ENCODE measurements at places on chromosomes 2 and 18.

DNA sequence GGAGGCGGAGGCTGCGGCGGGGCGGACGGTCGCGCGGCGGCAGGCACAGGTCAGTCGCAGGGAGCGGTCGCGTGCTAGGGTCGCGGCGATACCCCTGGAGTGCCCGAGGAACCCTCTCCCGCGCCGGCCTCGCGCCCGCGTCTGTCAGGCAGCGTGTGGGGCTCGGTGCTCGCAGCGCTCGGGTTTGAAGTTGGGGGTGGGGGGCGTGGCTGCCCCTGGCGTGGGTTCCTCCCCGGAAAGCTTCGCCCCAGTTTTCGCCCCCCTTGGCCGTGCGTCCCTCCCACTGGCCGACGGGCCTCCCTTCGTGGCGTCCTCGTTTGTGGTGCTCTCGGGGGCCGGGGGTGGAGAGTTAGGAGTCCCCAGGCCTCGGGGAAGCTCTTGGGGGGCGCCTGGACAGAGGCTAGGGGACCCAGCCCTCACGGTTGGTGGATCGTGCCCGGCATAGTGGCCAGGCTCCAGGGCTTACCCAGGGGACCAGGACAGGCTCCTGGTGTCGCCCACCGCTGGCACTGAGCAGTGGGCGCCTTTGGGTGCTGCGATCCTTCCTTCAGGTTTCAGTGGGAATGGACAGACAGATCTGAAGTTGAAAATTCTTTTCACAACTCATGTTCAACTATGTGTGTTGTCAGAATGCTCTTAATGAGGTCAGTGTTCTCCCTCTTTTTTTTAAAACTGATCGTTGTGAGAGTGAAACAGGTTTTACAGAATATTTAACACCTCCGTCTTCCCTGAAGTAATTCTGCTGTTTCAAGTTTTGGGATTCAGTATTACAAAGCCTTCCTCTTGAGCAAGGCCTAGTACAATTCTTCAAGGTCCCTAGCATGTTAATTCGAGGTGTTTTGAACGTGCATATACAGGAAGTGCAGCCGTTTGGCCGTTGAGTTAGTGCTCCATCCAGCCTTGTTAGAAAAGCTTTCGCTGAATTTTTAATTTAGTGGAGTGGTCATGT, 604 bp downstream of the RALBP1 start:
- peak; percentile 55 for DNase-seq

- no peak for DNase-seq
These were observed 191.9 kb upstream of the SALL3 start for GRCh38 chr18:78787751-78788150.

DNA sequence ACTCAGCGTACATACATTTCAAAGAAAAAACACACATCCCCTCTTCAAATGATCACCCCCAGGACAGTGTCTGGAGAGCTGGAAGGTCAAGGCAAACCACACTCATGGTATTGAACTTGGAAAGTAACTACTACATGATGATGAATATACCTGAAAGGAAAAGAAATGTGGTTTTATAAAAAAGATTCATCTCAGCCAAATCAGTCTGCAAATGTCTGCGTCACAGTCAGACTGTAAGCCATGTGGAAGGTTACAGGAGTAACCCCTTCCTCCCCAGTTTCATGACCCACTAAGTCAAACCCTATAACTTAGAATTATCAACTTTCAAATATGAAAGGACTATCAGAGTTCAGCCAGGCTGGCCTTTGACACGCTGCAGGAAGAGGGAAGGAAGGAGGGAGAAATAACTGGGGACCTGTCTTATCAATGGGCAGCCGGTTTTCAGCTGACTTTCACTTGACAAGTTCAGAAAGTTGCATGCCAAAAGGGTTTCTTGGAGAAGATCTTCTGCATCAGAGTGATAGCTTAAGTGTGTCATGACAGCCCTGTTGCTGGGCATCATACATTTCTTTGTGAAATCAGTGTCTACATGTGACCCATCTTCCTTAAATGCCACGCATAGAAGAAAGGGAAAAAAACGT, 7.0 kb upstream of the BMP10 start:
- peak; percentile 5 for DNase-seq

DNA sequence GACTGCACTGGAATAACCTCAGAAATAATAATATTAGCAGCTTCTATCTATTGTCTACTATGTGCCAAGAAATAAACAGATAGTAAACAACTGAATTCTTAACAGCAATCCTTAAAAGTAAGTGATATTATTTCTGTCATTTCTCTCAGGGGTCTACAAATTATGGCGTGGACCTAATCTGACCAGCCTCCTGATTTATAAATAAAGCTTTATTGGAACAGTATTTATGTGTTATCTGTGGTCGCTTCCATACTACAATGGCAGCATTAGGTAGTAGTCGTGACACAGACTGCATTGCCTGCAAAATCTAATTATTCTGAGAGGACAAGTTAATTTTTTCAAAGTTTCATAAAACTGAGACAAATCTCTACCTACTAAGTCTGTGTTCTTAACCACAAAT, 49.0 kb downstream of the SLC16A14 start:
- DNase-seq: no peak

DNA sequence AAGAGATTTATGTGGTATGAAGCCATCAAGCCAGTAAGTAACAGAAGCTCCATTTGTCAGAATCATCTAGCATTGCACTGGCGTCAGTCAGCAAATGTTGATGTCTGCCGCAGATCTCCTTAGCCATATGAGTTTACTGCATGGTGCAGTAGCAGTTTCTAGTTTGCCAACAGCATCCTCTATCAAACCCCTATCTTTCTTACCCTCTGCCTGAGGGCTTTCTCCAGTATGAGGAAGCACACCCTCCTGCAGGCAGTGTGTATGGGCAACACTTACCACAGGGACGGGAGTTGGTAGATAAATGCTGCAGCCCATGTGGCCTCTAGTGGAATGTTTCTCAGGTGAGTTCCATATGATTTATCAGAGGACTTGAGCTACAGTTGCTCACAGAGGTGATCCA, 63.7 kb downstream of the EFEMP1 start:
- no peak for DNase-seq

- DNase-seq: no peak
These were observed 11.6 kb upstream of the IER3IP1 start for GRCh38 chr18:47187721-47188120.

GRCh38 chr2:105925390-105925789, 180.7 kb downstream of the NCK2 start:
- DNase-seq: no peak

DNA sequence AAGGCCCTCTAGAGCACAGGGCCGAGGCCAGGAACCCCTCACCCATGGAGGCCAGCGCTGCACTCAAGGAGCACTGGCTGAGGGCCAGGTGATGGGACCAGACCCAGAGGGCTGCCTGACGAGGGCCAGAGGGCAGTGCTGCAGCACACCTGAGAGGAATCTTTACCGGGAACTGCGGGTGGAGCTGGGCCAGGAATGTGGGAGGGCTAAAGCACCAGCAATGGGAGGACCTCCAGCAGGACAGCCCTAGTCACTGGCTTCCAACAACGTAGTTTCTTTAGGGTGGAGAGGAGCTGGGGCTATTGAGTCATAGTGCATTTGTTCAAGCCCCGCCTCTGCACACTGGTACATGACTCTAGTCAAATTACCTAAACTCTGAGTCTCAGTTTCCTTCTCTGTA, 143.4 kb downstream of the TMEM17 start:
- no peak for DNase-seq

- DNase-seq: no peak
These were observed 244.1 kb upstream of the TNP1 start for GRCh38 chr2:217103752-217104545.

DNA sequence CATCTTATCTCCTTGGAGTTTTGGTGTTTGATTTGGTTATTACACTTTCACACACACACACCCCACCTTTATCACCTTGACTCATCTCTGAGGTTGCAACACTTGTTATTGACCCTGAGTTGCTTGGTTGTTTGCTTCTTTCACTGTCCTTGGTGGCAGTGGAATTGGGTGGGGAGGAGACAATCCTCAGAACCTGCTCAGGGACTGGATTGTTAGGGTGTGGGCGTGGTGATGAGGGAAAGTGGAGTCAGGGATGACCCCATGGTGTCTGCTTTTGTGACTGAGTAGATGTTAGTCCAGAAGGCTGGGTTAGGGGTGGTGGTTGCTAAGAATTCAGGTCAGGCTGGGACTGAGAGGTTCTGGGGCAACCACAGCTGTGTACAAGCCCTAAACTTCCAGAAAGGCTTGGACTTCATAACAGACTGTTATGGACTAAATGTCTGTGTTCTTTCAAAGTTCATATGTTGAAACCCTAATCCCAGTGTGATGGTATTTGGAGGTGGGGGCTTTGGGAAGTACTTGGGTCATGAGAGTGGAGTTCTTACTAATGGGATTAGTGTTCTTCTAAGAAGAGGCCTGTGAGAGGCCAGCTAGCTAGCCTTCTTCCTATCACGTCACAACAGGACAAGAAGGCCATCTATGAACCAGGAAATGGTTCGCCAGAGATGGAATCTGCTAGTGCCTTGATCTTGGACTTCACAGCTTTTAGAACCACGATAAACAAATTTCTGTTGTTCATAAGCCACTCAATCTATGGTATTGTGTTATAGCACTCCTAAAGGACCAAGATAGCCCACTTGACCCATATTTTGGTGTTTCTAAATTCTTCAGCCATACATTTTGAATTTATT, 3.4 kb upstream of the DIS3L2 start:
- no peak for DNase-seq

GRCh38 chr2:207255565-207256470, 90.1 kb upstream of the KLF7 start:
- no peak for DNase-seq

DNA sequence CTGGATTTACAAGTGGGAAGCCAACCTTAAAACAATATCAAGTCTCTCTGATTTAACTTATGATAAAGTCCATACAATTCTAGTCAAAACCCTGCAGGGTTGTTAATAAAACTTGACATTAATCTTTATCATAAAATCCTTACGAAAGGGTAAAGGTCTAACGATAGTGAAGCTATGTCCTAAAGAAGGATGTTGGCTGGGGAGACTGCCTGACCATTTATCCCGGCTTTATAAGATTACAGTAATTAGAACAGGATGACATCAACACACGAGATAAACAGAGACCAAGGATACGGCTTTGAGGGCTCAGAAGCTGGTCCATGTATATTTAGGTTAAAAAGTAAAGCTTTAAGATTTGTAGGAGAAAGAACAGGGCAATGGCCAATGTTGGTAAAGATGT, 189.0 kb upstream of the COPS8 start:
- DNase-seq: no peak

GRCh38 chr2:34105006-34105767, 506.1 kb upstream of the FAM98A start:
- DNase-seq: no peak

- DNase-seq: no peak
These were observed 79.6 kb downstream of the ADD2 start for GRCh38 chr2:70688427-70688826.

- no peak for DNase-seq
These were observed 456.2 kb downstream of the PARD3B start for GRCh38 chr2:205001300-205001966.

- no peak for DNase-seq
These were observed 292.8 kb downstream of the INSIG2 start for GRCh38 chr2:118380915-118381653.

DNA sequence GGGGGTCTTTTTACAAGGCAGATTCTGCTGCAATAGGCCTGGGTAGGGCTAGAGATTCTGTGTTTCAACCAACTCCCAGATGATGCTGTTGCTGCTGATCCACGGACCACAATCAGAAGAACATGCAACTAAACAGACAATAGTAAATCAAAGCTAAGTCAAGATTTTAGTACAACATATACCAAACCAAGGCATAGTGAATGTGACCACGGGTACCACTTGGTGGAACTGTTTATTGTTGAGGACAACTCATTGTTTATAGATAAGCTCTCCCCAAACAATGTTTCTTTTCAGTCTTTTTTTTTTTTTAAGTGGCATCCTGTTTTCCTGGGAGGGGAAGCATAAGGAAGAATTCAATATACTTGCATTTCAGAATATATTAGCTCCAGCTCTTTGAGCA, 36.0 kb upstream of the DARS1 start:
- no peak for DNase-seq

- DNase-seq: no peak
These were observed 262.2 kb downstream of the PHLPP1 start for GRCh38 chr18:62977512-62977911.

GRCh38 chr2:173462892-173463840, 108.5 kb downstream of the CDCA7 start:
- DNase-seq: no peak

- DNase-seq: no peak
These were observed 101.3 kb downstream of the LYPD1 start for GRCh38 chr2:132568656-132569055.

GRCh38 chr2:45194596-45194995, 185.3 kb upstream of the SIX2 start:
- DNase-seq: no peak

GRCh38 chr18:54928236-54928635, 31.0 kb downstream of the CCDC68 start:
- no peak for DNase-seq

DNA sequence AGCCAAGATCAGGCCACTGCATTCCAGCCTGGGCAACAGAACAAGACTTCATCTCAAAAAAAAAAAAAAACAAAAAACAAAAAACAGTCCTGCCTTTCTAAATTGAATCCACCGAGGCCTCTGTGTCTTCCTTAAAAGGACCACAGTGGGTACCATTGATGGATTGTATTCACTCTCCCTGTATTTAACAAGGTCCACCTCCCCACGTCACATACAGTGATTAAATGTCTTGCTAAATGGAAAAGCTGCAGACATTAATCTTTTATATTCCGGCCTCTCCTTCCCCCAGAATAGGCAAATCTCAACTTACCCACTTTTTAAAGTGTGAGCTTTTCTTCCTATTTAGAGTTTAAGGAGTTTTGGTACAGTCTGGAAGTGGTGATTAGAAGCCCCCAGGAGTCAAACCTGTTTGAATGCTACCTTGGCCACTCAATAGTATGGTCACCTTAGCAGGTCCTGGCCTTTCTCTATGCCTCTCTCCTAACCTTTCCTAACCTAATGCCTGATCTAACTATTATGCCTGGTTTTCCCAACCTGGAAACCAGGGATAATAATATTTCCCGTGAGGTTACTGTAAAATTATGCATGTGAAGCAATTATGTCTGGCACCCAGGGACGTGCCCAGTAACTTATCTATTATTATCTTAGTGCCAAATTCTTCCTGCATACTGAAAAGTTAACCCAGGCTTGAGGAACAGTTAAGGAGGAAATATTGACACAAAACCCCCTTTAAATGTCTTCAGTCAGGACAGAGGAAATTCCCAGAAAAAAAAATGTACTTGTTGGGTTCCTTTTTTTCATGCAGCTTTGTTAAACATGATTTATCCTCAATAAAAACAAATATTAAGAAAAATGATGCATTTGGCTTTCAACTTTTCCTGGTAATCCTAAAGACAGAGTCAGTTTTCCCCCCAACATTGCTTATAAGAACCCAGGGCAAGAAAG, 3.1 kb downstream of the NFE2L2 start:
- DNase-seq: no peak

All from bone marrow (tissue), 2 donors.